ENCODE measurements at places on chromosomes 2 and 18.

DNA sequence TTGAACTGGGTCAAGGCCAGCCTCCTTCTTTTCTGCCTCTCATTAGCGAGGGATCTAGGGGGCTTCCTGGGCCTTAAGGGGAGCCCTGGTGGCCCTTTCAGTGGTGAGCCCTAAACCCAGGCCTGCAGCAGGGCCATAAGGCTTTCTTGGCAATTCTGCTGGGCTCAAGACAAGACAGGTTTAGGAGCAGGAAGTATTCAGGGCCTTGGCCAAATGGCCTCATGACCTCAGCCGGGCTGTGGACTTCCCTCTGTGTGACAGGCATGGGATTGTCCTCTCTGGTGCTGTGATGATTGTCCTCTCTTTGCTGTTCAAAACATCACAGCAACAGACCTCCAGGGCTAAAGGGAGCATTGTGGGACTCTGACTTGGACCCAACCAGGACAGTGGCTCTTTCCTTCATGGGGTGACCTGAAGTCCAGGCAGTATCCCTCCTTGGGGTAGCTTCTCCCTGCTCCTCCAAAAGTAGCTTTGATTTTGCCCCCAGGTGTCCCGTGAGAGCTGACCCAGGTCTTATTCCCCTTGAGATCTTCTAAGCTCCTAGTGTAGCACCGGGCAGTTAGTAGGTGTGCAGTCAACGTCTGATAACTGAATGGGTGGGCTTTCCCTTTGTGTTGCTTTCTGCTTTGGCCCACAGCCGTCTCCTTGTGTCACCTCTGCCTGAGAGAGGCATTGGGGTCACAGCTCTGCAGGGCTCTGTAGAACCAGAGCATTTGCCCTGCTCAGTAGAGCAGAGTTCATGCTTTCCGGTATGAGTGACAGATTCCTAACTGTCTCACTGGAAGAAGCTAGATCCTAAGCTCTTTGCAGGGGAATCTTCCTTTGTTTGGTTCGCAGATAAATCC lies 14.7 kb downstream of the FOSL2 start:
- DNase-seq, result no peak

DNA sequence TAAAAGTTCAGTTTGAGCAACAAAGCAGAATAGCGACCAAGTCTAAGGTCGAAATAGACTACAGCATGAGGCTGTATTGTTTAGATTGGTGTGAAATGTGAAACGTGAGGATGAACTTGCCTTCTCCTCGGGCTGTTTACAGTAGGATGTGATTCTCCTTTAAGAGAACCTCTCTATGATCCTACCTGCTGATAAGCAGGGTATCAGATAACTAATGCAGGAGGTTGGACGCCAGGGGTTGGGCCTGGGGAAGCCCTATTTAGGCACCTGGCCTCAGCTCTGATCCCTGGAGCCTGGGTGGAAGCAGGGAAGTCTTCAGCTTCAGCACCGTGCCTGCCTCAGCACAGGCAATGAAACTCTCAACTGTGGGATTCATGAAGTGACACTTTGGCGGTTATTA lies 11.4 kb downstream of the CRYGD start:
- no peak for DNase-seq

DNA sequence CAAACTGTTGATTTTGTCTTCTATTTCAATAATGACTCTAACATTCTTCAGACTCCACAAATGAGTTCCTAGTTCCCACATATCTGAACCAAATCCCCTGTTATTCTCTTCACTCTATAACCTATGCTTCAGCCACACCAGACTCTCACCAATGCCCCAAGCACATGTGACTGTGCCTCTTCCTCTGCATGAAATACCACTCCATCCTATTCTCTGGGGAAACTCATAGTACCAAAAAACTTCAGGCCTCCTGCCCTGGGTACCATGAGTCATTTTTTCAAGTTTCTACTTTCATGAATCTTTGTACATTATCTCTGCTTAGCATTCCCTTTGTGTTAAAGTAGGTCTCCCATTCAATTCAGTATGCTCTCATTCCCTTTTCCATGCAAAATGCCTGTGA lies 353.2 kb downstream of the ZEB2 start:
- DNase-seq, result no peak

GRCh38 chr18:27713738-27714095 lies 463.2 kb downstream of the CDH2 start:
- no peak for DNase-seq

DNA sequence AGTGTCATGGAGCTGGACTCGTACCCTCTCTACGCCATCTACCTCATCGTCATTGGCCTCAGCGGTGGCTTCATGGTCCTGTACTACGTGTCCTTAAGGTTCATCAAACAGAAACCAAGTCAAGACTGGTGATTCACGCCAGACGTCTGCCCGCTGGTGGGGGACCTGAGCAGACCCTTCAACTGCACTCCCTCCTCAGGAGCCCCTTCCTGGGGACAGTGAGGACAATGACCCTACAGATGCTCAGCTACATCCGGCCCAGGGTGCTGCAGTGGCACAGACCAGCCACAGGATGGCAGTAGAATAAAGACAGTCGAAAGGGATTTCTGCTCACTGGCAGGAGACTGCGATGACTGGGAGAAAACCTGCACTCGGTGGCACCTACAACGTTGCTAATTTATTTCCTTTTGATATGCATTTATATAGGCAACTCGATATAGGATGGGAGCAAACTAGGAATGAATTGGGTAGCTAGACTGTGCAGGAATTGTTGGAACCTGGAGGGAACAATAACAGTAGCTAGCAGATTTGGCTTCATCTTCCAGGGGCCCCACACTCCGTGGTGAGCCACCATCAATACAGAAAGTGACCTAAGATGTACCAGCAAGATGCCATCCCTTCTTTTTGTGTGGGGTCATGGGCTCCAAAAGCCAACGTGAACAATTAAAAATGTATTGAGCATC lies 39.2 kb downstream of the ABCG8 start:
- DNase-seq, result peak; percentile 66

DNA sequence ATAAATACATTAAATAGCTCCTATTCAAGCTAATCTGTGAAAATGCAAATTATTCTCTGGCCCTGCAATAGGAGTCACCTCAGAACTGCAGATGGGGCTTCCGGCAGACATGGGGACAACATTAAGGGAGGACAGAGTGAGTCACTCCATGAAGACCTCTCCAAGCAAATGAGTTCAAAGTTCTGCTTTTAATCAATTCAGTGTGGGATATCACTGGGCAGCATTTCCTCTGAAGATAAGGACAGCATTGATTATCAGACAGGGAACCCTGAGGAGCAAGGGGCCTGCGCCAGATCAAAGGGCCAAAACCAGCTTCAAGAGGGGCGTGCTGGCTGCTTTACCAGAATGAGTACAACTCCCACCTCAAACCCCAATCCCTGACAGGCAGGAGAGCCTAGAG lies 356.9 kb upstream of the KLHL29 start:
- no peak for DNase-seq

- peak; percentile 14 for DNase-seq
Measured at GRCh38 chr2:9473308-9473984, 905 bp upstream of the IAH1 start.

GRCh38 chr2:101793277-101793969 lies 95.9 kb downstream of the MAP4K4 start:
- no peak for DNase-seq

DNA sequence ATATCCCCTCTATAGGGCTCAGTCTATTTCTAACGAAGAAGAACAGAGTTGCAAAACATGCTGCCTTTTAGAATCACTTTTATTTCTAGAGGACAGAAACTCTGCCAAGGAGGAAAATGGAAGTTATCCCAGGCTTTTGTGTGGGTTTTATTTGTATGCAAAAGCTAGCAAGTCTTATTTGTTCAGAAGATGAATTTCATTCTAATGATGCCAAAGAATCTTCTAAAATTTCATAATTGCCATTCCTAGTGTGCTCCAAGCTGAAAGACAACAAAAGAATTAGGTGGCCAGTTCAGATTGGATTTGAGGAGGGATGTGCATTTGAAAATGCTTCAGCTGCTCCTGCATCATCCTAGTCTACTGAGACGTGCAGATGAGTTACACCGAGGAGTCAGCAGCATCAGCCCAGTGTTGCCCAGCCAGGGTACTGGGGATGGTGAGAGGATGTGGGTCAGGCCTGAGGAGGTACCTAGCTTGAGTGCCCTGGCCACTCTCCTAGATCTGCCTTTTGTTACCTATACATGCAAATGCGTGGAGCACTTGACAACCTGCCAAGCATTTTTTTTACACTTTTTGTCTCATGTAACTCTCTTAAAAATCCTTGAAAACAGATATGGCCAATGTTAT lies 80.1 kb downstream of the KCNS3 start:
- no peak for DNase-seq

- DNase-seq, result no peak
Measured at GRCh38 chr2:230184727-230185578, 34.8 kb downstream of the SP110 start.

- no peak for DNase-seq
Measured at GRCh38 chr2:133044556-133044955, 374.6 kb upstream of the LYPD1 start.

DNA sequence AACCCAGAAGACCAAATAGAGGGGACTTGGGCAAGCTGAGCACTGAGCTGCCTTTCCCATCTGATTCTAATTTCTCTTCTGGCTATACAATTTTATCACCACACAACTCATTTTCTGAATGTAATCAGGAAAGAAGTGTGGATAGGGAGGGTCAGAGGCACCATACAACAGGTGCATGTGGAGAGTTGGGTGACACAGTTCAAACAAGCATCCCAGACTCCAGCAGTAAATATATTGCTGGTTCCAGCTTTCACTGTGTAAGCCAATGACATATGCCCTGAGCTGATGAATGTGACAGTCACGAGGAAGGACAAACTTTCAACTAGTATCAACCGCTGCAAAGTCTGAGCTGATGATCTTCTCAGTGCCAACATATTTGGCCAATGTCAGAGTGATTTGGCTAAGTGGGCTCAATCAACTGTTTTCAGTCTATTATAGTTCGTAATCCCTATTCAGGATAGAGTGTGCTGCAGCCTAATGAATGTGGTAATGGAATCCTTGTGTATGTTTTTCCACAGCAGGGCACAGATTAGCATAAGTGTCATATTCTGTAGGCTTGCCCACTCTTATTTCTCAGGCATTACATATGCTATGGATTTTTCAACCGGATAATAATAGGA lies 109.9 kb upstream of the MEIS1 start:
- no peak for DNase-seq

DNA sequence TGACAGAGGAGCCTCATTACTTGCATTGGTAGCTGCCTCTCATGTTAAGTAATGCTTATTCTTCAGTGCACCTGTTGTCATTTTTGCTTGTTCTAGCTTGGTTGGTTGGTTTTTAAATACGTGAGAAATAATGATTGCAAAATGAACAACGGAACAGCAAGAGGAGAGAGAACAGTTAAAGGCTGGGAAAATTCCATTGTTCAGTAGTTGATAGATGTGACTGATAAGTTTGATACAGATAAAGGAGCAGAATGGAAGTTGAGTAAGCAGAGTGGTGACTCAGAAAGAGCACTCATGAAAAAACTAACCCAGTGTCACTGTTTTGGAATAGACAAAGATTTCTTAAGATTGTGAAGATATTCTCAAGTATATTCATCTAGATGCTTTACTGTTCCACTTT lies 50.5 kb downstream of the MTA3 start:
- no peak for DNase-seq

DNA sequence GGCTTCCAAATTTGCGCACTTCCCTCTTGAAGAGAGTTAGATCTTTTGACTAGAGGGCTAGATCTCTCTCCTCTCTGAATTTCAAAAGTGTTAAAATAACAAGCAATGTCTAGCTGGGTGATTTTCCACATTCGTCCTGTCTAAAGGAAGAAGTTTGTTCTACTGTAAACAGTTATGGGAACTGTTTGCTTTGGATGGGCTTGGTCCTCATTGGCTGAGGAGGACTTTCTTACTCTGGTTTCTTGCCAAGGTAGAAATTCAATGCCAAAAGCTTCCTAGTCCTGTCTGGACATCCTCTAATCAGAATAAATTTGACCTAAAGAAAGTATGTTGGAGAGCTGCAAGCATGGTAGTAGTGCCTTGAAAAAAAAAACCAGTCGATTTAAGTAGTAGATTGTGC lies 47.4 kb upstream of the RAPH1 start:
- DNase-seq, result no peak

DNA sequence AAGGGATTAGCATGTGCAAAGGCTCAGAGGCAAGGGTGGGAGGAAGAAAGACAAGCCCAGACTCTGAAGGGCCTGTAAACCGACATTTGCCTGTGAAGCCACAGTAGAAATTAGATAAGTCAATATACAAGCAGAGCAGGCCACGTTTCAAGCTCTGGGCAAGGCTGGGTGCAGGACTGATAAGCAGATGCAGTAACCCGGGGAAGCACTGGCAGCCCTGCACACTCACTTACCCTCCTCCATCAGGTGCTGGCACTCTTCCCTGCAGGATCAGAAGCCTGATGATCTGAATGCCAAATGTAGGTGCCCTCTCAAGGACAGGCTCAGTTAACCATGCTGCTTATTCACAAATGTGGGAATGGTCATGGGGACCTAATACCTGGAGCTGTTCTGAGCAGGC lies 46.3 kb upstream of the RAB12 start:
- DNase-seq, result no peak

- DNase-seq, result no peak
Measured at GRCh38 chr2:120867290-120868241, 131.9 kb downstream of the GLI2 start.

- peak; percentile 55 for DNase-seq
Measured at GRCh38 chr2:130864830-130865800, 28.4 kb downstream of the ARHGEF4 start.

DNA sequence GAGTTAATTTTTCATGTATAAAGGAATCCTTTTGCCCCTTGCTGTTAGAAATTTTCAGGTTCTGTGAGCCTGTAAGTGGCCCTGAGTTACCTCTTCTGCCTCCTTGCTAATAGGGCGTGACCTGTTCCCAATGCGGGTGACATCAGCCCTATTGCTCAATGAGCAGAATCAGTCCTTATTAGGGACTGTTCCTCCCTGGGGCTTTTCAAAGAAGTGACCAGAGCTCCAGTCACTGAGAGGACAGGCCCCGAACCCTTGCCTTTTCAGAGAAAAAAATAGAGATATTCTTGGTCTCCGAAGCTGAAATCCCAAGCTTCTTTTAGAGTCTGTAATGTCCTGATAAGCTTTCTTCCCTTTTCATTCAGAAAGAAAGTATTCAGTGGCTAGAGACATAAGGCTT lies 8.2 kb upstream of the APOB start:
- no peak for DNase-seq

DNA sequence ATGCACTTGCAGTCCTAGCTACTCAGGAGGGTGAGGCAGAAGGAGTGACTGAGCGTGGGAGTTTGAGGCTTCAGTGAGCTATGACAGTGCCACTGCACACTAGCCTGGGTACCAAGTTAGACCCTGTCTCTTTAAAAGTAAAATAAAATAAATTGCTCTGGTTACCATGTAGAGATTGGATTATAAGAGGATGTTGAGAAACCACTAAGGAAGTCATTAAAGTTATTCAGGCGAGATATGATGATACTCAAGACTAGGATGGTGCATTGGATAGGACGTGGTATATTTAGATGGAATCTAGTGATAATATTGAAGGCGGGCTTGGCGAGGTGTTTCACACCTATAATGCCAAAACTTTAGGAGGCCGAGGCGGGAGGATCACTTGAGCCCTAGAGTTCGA lies 50.6 kb downstream of the BMPR2 start:
- no peak for DNase-seq
